ENCODE measurements at places on chromosomes 2 and 18.

GRCh38 chr2:71792926-71793761 is 339.8 kb downstream of the DYSF start:
- no peak for DNase-seq

GRCh38 chr18:57433482-57433881 is 1.7 kb upstream of the ONECUT2 start:
- DNase-seq = no peak

GRCh38 chr2:230925879-230926765 is 1.1 kb upstream of the GPR55 start:
- DNase-seq = no peak

- no peak for DNase-seq
Measured at GRCh38 chr2:143762176-143762928, 633.1 kb downstream of the ARHGAP15 start.

DNA sequence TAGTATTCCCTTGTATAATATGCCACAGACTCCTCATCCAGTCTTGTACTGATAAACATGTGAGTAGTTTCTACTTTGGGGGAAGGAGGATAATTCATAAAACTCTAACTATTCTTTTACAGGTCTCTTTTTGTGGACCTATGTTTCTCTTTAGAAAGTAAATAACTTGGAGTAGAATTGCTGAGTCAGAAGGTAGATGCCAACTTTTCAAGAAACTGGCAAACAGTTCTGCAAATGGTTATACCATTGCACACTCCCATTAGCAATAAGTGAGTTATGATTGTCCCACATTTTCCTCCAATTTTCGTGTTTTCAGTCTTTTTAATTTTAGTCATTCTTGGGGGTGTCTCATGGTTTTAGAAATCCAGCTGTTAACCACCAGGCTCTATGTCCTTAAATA is 477.2 kb upstream of the LRRTM4 start:
- no peak for DNase-seq

- no peak for DNase-seq
Measured at GRCh38 chr2:103875131-103875530, 978.8 kb upstream of the POU3F3 start.

DNA sequence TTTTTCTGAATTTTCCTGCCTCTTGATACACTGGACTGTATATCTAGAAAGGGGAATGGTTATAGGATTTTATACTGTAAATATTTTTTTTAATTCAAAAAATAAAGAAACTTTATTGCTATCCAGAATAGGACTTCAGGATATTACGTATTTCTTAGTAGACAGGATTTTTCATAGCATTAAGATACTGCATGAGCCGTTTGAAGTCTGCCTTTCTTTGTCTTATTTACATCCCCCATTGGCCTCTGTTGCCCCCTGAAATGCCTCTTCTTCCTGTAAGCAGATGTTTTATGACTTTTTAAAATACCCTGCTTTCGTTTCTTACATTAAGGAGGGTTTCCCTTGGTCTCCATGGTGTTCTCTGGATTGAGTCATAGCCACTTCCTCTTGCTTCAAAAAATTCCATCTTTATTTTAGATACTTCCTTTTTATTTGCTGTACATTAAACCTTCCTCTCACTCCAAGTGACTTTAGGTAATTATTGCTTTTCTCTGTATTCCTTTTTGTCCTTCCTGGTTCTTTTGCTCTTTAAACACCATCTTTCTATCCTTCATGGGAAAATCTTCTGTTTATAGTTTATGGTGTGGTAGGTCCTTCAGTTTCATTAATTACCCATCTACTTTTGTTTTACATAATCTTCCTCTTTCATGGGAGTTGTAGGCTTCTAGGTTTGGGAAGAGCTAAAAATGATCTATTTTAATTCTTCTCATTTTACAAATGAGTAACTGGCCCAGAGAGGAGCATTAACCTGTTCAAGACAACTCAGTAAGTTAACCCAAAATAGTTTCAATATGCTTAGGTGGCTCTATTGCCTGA is 72.6 kb downstream of the ZNF532 start:
- no peak for DNase-seq

GRCh38 chr18:69840001-69840400 is 107.7 kb downstream of the CD226 start:
- no peak for DNase-seq

DNA sequence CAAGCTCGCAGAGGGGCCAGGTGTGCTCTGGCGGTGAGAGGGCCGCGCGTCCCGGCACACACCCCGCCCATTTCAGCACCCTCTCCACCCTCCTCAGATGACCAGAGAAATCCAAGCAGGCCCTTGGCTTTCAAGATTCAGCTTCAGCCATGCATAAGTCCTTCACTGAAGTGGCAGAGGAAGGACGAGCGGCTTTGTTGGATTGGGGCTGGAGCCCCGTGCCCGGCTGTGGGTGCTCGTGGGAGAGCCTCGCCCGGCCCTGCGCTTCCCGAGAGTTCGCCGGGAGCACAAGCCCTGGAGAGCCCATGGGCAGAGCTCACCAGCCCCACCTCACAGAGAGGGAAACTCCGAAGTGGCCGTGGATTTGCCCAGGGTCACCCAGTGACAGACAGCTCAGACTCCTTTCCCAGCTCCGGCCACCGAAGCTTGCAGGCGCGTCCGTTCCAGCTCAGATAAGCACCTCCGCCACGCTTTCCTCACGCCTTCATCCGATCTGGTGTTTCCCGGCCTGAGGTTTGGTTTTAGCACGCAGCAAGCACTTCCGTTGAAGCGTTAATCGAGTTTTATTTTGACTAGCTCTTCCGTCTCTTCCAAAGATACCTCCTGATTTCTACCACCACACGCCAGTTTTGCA is 45.6 kb upstream of the MTCL1 start:
- DNase-seq = no peak
